Osteoblast (primary cell): ENCODE measurements at places on chromosomes 1 and 21. TPM values are rescaled to one million over a fixed set of nuclear protein-coding genes. Genes with fewer than 3 reads are reported as not detected.

The RGS7 gene
- total RNA-seq: 0.36 and 0.59 TPM in 2 replicates

The TMCC2 gene
- 1.8 and 2.9 TPM in 2 replicates for total RNA-seq

The GCSAML gene
- total RNA-seq: not detected in 2 replicates

The FGR gene
- total RNA-seq: 0.29 and 0.36 TPM in 2 replicates

DNA sequence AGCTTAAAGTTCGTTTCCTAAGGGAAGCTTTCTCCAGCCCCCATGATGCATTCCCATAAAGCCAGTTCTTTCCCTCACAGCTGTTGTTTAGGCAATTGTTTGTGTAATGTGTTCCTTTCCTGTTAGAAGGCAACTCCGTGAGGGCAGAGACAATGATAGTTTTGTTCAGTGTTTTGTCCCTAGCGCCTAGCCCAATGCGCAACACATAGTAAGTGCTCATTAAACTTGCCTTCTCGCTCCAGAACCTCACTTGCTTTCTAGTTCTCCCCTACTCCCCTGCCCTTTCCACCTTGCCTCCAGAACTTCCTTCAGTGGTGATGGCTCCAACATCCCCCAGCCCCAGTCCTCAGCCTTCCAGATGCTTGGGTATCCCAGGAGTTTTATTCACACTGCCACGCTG is 115.4 kb downstream of the TMEM53 start:
- peak; percentile 10 for DNase-seq

GRCh38 chr1:182823220-182823619 is 15.9 kb upstream of the DHX9 start:
- no peak for DNase-seq

DNA sequence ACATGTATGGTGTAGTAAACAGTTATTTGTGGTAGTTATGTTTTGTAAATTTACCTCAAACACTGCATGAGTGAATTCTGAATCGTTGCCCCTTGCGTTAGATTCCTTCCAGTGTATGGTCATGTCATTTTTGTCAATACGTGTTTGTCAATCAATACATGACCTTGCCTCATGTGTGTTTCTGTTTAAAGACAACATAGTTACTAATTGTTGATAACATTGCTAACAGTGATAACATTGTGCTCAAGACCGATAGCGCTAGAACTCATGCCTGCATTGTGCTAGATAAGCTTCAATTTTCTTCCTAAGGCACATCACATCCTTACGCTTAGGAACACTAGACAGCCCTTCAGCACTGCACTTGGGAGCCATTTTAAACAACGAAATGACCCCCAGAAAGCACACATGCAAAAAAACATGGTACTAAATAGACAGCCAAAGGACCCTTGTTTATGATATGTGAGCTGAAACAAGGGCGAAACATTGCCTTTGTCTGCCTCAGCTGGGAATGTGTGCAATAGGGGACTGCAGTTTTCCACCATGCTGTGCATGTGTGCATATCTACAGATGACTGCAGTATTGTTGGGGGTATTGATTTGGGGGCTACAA is 37.3 kb downstream of the MRPS6 start:
- no peak for DNase-seq

DNA sequence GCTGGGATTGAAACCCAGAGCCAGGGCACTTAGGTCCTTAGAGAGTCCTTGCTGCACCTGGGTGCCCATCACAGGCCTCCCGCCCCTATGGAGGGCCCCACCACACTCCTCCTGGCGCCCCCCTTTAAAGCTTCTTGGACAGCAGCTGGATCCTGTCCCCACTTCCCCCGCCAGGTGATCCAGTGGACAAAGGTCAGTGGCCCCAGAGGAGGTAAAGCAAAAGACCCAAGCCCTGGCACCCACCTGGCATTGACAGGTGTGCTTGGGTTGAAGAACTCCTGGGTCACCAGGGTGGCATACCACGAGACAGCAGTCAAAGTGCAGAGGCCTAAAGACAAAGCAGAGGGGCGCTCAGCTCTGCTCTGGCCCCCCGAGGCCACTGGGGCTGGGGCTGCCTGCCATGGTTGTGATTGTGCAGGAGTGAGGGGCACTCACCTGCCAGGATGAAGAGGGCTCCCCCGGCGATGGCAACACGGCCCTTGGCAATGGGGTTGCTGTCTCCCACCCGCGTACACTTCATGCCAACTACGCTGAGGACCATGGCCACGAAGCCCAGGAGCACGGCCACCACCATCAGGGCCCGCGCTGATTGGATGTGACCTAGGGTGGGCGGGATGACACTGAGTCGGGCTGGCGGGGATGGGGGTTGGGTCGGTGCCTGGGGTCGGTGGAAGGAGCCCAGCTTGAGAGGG is 1.9 kb downstream of the CLDN19 start:
- DNase-seq: peak; percentile 68
